NCI-H1930 (cell line): ENCODE measurements at places on chromosomes 3 and 15.

DNA sequence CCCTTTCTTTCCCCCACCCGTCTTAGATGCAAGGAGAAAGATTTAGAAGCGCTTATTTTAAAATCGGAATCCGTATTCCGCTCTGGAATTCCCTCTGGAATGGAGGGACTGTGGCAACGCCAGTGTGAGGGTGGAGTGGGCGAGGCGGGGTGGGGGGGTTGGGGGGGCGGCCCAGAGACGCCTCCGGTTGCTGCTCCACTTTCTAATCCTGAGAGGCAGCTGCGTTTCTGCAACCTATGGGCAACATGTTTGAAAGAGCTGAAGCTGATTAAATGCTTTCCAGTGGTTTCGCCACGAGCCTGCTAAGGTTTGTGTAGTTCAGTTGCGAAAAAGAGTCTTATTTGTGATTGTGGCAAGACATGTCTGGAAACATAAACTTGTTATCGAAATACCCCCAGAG lies at the start of gene CCK:
Gene CCK, minus strand, starts transcription at position 101 of the 400 bp plus-strand sequence. CDS start 2,555 bp downstream, outside the sequence.
- no peak for DNase-seq

GRCh38 chr3:85604641-85605040 lies 645.9 kb downstream of the CADM2 start:
- no peak for DNase-seq

GRCh38 chr15:80531796-80532195 lies 127.6 kb downstream of the ARNT2 start:
- no peak for DNase-seq

GRCh38 chr15:69388260-69388705 lies 25.9 kb upstream of the KIF23 start:
- no peak for DNase-seq

GRCh38 chr3:133980550-133980949 lies 49.2 kb downstream of the SLCO2A1 start:
- DNase-seq = no peak

DNA sequence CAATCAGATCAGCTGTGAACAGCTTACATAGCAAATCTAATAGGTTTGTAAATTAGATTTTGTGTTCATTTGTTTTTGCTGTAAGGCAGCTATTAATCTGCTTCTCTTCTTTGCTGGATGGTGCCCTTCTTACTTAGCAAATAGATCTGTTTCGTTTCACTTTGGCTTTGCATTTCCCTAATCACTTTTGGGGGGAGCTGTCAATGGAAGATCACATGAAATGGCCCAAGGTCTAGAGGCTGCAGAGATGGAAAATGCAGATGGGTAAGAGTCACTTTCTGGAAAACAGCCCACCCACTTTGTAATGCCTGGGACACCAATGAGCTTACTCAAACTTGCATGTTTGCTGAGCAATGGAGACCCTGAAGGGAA lies 36.4 kb downstream of the ST8SIA2 start:
- DNase-seq = no peak

DNA sequence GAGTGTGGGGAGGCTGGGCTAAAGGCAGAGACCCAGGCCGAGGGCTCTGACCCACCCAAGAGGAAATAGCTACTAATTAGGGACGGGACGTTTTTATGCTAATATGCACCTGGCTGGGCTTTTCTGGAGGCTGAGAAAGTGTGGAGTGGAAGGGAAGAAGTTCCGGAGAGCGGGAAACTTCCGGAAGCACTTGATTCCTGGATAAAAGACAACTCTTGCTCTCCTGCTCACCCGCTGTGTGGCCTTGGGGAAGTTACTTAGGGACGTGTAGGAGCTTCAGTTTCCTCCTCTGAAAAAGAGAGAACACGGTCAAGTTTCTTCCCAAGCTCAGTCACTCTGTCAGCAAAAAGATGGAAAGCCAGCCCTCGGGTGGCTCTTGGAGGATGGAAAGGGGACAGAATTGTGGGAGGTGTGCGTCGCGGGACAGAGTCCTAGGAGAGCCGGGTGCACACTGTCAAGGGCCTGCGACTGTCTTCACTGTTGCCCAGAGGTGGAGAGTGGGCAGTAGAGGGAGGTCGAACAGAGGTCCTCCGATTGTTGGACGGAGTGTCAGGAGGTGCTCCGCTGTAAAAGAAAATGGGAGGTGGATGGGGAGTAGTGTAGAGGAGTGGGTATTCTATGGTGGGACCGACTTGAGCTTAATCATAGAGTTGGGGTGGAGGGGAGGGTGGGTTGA lies 43.2 kb downstream of the EPHB3 start:
- DNase-seq = no peak

- no peak for DNase-seq
These were observed 325.2 kb upstream of the CTNNB1 start for GRCh38 chr3:40873934-40874699.

GRCh38 chr3:108073764-108074431 lies 16.9 kb downstream of the CD47 start:
- DNase-seq = no peak
